Lung (tissue), 17 donors: ENCODE measurements at places on chromosomes 4 and X. TPM values are rescaled to one million over a fixed set of nuclear protein-coding genes. Genes with fewer than 3 reads are reported as not detected.

- no peak for DNase-seq
Measured at GRCh38 chrX:21657318-21658151, 595 bp downstream of the KLHL34 start.

The SYNPO2 gene
- total RNA-seq, result 27.6 TPM

GRCh38 chr4:89434364-89434988 lies 126.9 kb upstream of the GPRIN3 start:
- DNase-seq, result no peak

GRCh38 chr4:174627473-174627872 lies 105.2 kb upstream of the HPGD start:
- no peak for DNase-seq

DNA sequence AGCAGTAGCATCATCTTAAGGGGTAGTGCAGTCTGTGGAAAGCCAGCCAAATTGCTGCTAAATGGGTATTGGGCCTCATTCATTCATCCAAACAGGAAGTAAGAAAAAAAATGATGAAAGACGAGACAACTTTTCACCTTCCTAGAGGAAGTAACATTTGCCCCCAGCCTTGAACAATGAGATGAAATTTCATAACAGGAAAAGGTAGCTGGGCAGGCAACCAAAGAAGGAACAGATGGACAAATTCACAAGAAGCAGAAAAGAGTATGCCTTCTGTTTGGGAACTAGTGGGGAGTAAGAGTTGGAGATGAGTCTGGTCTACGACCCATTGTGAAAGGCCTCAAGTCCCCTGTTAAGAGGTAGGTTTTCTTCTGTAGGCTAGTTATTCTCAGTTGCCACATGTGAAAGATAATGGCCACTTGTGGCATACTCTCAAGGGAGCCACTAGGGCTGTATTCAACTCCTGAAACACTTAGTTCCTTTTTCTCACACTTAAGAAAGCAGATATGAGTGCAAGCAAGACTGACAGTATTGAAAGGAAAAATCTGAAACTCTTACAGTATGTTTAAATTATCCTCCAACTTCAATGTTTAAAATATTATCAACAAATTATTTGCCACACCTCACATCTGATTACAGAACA lies 190.4 kb downstream of the AR start:
- DNase-seq, result no peak

GRCh38 chr4:187232196-187232595 lies 508.5 kb upstream of the FAT1 start:
- DNase-seq, result no peak

- DNase-seq, result peak; percentile 70
Measured at GRCh38 chrX:39149761-39150160, 348.5 kb downstream of the MID1IP1 start.

- no peak for DNase-seq
Measured at GRCh38 chrX:151398346-151398745, 1.3 kb downstream of the VMA21 start.

DNA sequence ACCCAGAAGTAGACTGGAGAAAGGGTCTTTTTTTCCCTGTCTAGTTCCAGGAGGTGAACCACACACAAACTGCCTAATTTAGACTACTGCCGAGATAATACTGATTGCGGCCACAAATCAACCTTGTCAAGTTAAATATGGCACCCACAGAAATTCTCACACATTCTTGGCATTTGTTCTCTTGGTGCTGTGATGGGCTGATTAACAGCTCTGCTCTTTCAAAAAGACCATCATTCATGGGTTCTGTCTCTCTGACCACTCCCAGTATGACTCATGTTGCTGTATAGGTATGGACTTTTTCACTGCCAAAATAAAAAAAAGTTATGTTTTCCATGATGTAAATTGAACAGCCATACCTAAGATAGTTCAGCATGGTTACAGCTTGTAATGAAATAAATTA lies 1003.5 kb upstream of the LCORL start:
- no peak for DNase-seq

DNA sequence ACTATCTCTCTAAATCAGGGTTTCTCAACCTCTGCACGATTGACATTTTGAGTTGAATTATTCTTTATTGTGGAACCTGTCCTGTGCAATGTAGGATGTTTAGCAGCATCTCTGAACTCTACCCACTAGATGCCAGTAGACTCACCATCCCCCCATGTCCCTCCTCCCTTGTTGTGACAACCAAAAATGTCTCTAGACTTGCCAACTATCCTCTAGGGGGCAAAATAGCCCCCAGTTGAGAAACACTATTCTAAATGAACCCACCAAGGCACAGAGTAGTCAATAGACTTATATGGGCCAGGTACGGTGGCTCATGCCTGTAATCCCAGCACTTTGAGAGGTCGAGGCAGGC lies 49.1 kb upstream of the GAB1 start:
- no peak for DNase-seq

GRCh38 chrX:24169211-24169610 lies 19.7 kb downstream of the ZFX start:
- DNase-seq, result no peak

DNA sequence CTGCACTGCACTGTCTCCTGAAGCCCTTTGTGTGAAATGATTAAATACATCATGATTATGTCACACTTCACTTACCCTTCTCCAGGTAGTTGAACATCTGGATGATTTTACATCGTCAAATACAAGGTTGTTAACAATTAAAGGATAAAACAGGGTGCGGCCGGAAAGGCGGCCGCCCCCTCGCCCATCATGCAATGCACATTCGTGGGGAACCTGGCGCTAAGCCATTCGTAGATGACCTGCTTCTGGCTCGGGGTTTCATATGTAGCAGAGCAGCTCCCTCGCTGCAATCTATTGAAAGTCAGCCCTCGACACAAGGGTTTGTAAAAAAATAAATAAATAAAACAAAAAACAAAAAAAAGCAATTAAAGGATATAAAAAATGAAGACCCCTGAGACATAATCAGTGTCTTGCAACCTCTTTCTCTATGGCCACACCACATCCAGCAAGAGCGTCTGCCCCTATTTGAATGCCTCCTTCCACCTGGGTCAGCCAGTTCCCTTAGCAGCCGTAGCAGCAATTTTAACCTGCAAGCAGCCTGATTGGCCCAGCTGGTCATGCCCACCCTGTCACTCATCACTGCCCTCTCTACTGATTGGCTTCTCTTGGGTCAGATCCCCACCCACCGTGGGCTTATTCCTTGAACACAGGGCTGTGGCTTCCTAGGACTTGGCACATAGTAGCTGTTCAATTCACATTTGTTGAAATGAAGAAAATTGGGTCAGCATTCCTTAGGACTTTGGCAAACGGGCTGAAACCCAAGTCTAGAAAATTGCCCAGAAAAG lies 147.8 kb upstream of the PSAPL1 start:
- no peak for DNase-seq

The MAGEC1 gene
- total RNA-seq, result not detected

GRCh38 chr4:94488670-94489069 lies 36.9 kb downstream of the PDLIM5 start:
- no peak for DNase-seq

DNA sequence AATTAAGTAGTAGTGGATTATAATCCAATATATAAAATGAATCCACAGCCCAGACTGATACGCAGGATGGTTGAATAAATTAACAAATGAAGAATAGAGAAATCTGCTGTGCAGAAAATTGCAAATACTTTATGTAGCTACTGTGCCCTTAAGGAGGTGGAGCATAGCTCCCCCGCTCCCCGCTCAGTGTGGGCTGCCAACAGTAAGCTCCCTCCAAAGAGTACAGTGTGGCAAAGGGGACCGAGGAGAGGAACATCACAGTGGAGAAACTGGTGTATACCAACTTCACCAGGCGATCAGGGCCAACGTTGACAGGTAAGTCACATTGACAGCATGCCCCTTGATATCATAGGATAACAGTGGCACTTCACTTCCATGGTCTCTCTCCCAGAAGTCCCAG lies 57.9 kb upstream of the CLDN34 start:
- DNase-seq, result no peak

DNA sequence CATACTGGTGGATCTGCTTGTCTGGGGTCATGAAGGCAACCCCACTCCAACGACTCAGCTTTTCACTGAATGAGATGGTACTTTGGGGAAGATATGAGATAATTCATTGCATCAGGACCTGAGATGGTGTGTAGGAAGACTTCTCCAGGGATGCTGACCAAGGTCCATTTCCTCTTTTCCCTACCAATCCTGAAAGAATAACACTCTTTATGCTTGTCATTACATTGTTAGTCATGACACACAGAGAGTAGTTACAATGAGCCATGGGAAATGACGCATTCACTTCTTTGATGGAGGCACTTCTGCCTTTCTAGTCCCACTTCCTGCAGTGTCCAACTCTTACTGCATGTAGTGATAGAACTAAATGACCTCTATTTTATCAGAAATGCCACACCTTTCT lies 58.6 kb downstream of the AREG start:
- DNase-seq, result peak; percentile 7

The UGT2B10 gene
- not detected for total RNA-seq

DNA sequence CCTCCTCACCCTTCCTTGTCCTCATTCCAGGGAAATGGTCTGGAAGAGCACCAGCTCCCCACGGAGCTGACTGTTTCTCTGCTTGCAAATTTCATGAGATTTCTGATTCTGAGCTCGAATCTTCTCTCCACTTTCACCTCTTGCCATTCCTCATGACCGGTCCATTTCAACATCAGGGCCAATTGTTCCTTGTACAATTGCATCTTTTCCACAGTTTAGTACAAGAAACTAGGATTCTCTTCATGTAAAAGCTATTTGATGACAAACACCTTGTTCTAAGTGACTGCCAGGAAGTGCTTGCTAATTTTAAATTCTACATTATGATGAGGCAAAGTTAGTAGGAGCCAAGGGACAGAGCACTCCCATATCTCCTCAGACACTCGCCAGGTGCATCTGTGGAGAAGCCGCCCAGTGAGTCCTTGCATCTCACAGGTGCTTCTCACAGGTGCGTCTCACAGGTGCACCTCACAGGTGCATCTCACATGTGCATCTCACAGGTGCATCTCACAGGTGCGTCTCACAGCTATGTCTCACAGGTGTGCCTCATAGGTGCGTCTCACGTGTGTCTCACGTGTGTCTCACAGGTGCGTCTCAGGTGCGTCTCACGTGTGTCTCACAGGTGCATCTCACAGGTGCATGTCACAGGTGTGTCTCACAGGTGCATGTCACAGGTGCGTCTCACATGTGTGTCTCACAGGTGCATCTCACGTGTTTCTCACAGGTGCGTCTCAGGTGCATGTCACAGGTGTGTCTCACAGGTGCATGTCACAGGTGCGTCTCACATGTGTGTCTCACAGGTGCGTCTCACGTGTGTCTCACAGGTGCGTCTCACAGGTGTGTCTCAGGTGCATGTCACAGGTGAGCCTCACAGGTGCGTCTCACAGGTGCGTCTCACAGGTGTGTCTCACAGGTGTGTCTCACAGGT lies 3.0 kb upstream of the PDE6B start:
- peak; percentile 38 for DNase-seq

The IGSF1 gene
- total RNA-seq, result 6.0 TPM

DNA sequence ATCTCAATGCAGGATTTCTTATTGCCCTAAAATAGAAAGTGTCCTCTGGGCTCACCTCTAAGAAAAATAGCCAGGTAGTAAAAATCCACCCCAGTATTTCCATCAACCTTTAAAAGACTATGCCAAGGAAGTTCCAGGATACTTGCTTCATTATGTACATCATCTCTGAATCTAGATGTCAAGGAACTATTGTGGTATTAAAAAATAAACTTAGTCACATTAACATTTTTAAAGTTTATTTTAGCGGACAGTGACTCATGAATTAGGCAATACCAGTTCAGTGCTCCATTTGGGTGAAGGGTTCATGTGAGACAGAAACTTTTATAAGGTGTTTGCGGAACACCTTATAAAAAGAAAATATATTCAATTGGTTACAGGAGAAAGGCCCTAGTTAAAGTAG lies 209.2 kb downstream of the ADAM29 start:
- no peak for DNase-seq

- DNase-seq, result peak; percentile 69
Measured at GRCh38 chrX:39398963-39399261, 597.7 kb downstream of the MID1IP1 start.

- no peak for DNase-seq
Measured at GRCh38 chrX:9327086-9327746, 137.6 kb upstream of the TBL1X start.

The LRP2BP gene
- total RNA-seq, result 4.6 TPM

The L1CAM gene
- 0.83 TPM for total RNA-seq

The UNC5C gene
- 27.9 TPM for total RNA-seq

DNA sequence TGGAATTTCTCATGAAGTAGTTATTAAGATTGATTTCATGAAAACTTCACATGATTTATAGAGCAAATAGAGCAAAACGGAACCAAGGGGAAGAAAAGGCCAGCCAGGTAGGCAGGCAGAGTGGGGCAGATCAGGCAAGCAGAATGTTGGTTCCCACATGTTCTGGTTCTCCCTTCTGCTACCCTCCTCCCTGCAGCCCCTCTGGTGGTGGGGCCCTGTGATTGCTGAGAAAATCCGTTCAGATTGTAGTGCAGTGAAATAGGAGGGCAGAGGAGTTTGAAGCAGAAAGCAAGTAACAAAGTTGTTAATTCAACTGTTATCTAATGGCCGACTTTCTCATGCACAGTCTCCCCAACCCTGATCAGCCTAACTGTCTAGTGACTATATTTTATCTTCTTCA lies 185.3 kb downstream of the MID1IP1 start:
- no peak for DNase-seq

The NLGN4X gene
- total RNA-seq, result 1.4 TPM

The RHOXF2 gene
- not detected for total RNA-seq

GRCh38 chr4:150280081-150280895 lies 202.0 kb downstream of the DCLK2 start:
- DNase-seq, result no peak

- no peak for DNase-seq
Measured at GRCh38 chrX:107729558-107730297, 45.9 kb downstream of the TSC22D3 start.

DNA sequence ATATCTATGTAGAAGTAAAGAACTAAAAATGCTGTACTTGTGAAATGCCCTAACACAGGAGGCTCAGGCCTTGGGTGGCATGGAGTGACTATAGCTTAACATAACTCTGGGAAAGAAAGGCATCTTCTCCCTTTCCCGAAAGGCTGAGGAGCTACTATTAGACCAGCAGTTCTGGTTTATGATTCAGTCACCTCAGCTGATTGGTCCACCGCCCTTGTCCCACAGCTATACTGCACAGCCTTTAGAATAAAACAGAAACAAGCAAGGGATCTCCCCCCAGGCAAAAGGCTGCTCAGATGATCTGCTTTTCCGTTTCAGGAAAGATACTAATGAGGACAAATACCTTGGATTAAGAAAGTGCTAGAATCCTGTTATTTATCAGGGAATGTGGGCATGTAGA lies 171.3 kb downstream of the SNCA start:
- no peak for DNase-seq

The FSTL5 gene
- total RNA-seq, result 0.23 TPM

- no peak for DNase-seq
Measured at GRCh38 chr4:18524667-18525066, 503.1 kb upstream of the LCORL start.
